ENCODE measurements at places on chromosomes 13 and 19.

GRCh38 chr13:113832205-113832604 is 31.7 kb downstream of the GAS6 start:
- DNase-seq: no peak

- no peak for DNase-seq
Observed at GRCh38 chr19:51480590-51480989, 2.3 kb downstream of the CEACAM18 start.

GRCh38 chr19:2774953-2775555 is 8.0 kb downstream of the SGTA start:
- no peak for DNase-seq

DNA sequence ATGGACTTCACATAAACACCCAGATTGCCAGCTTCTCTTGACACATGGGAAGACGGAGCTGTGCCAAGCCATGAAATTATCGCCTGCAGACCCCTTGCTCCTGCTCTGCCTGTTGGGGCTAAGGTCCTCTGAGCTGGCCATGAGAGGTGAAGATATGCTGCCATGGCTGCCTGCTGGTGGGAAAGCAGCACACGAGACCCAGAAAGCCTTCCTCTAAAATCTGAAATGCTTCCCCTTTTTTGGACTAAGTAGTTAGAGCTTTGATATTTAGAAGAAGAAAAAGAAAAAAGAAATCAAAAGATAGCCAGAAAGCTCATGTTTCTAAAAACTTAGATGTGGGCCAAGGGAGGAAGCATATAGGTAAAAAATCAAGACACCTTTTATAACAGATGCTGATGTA is 11.2 kb downstream of the WDFY2 start:
- DNase-seq: no peak

- no peak for DNase-seq
Observed at GRCh38 chr13:77535448-77535847, at the start of gene SCEL. Gene SCEL (plus strand): TSS chr13:77535706. CDS start chr13:77555876, 20,170 bp downstream.

DNA sequence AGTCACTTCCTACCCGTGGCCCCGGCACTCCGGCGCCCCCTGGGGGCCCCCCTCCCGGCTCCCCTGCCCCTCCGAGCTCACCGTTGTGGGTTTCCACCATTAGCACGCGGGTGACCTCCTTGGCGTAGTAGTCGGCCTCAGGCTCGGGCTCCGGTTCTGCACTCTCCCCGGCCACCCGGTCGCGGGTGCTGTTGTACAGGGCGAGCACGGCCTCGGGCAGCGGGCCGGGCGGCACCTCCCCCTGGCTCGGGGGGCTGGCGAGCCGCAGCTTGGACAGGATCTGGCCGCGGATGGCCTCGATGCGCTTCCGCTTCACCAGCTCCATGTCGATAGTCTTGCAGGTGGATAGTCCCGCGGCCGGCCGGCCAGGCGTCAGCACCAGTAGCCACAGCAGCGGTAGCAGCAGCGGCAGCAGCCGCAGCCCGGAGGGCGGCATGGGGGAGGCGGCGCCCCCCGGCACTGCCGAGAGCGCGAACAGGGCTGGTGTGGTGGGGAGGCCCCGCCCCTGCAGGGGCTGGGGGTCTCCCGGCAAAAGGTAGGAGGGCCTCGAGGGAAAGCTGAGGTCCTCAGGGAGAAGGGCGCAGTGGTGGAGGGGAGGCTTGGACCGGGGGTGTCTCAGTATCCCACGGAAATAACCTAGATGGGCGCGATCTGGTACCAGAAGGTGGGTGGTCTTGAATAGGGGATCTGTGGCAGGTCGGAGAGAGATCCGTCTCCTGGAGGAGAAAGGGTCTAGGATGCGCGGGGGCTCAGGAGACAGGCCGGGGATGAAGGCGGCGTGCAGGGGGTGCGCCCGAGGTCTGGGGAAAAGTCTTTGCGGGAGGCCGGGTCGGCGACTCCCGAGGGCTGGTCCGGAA is 885 bp downstream of the TGFB1 start:
- DNase-seq: no peak

DNA sequence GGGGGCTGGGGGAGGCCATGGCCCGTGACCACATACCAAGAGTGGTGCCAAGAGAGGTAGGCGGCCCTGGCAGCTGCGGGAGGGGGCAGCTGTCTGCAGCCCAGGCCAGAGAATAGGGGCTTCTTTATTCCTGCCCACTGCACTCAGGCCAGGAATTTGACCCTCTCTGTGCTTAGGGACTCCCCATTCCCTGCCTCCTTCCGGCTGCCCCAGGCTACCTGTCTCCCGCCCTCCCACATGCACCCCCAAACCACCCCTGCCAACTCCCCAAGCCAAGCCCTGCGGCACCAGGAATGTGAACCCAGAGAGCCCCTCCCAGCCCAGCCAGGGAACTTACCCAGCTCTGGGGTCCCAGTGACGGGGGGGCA is 687 bp downstream of the PLEKHA4 start:
- DNase-seq: no peak

GRCh38 chr13:62702502-62702901 is 1286.9 kb upstream of the PCDH20 start:
- no peak for DNase-seq

- no peak for DNase-seq
Observed at GRCh38 chr19:28596561-28597071, 616.3 kb downstream of the UQCRFS1 start.

GRCh38 chr19:8393871-8394250 is 3.7 kb downstream of the RAB11B start:
- no peak for DNase-seq

DNA sequence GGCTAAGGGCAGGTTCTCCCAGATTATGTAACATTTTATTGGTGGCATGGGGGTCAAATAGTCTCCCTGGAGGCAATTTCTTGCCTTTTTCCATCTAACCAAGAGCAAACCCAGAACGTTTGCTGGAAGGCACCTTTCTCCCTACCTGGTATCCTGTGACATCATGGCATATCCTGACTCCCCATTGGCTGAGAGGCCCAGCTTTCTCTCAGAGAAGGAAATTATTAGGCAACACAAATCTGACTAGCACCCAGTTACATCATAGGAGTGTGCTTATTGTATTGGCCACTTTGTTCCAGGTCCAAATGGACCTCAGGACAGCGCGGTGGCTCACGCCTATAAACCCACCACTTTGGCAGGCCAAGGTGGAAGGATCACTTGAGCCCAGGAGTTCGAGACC is 13.0 kb downstream of the NTN5 start:
- DNase-seq: no peak

DNA sequence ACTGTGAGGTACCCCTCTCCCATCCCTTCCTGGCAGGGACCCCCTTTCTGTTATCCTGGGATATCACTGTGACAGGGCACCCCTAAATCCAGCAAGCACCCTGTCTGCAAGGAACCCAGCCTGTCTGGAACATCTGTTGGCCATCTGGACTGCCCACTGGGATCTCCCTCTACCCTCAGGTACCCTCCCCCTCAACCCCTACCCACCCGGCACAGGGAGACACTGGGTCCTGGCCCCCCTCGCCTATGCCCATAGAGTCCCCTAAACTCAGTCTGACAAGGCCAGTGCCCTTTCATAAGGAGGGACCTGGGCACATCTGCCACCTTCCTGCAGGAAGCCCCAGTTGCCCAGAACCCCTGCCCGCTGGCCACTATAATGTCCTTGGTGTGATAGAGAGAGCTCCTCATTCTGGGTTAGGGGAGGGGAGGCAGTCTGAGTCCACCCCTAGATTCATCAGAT is 2.8 kb upstream of the SLC27A5 start:
- no peak for DNase-seq

DNA sequence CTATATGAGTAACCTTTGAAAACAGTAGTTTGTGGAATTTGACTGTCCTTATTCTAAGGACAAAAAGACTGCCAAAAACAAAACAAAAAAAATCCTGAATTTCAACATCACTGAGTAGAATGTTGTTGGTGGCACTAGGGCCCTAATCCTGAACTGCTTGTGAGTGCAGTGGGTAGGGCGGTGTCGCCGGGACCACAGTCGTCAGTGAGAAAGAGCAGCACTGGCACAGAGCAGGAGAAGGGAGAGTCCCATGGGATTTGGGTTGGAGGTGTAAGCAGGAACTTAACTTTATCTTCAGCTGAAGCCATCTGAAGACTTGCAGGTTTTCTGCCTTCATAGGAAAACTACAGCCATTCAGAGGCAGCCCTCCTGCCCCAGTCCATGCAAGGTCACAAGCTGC is 5.6 kb downstream of the PCID2 start:
- no peak for DNase-seq

GRCh38 chr19:45103156-45103507 is 10.2 kb downstream of the PPP1R37 start:
- DNase-seq: no peak

DNA sequence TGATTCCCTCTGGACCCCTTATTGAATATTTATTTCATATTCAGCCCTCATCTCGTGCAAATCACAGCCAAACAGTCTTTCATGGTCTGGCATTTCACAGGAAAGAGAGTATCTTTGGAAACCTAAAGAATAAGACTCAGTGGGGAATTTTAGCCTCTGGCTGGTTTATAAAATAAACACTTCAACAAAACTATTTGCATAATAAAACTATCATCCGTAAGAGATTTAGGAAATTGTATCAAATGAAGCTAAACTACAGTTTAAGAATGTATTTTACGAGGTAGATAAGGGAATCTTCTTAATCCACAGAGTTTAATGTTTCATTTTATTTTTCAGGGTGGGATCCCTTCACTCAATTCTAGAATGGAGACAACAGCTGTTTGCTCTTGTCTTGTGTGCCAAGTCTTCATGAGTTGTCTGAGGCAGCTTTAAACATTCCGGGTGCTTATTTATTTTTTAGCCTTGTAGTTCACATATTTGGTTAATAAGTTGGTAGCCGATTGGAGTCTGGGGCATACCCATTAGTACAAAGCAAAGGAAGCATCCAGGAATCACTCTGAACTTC is 634.4 kb upstream of the KLF12 start:
- no peak for DNase-seq

DNA sequence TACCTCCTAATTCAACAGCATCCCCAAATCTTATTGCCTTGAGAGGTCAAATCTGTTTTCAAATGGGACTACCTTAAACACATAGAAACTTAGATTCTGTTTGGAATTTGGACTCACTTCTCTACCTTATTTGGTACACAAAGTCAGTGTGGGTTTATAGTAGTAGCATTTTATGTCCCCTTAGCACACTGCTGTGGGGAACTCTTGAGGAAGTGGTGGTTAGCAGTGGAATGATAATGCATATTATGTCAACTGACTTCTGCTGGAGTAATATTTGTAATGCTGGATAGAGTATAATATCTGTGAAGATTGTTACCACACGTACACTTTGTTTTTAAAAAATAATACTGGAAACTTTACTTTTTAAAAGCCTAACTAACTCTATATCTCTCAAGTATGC is 386.3 kb downstream of the NDFIP2 start:
- DNase-seq: no peak

DNA sequence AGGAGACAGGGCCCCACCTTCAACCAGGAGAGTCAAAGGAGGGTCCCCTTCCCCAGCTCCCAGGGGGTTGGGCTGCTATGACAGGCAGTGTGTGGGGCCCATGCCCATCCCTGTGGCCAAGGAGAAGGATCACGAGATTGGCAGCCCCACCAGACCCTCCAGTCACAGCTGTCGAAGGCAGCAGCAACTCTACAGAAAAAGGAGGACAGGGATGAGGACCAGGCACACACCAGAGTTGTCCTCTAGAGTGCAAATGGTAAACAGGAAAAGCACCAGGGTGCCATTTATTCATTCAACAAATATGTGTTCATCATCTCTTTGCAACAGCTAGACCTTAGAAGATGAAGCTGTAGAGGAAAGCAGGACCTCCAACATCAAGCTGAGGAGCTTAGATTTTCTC is 4.1 kb downstream of the PTH2 start:
- DNase-seq: no peak

DNA sequence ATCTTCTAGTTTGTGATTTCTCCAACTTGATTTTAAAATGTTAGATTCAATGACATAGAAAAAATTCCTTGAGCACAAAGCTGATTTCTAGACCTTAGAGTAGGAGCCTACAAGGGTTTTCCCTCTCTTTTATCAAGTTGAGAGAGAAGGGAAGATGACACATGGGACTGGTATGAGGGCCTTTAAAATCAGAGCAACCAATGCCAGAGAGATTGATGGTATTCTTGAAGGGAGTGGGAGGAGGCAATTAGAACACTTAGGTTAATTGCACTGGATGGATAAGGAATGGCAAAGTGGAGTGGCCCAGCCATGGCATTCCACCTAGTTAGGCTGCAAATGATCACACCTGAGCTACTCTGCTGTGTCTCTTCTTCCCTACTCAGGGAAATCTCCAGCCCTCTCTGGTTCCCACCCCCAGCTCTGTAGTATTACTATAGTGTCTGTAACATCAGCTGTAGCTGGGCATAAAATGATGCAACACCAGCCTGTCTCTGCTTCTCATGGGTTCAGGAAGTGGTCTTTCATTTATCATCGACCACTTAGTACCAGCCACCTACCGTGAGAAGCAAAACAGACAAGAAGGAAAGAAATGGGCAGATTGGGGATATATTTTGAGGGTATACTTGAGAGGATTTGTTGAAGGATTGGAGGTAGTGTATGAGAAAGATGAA is 333.6 kb downstream of the DLEU7 start:
- no peak for DNase-seq

- no peak for DNase-seq
Observed at GRCh38 chr19:19421299-19421696, 15.8 kb downstream of the GATAD2A start.

- DNase-seq: no peak
Observed at GRCh38 chr13:21060338-21061028, 903 bp downstream of the LATS2 start.

DNA sequence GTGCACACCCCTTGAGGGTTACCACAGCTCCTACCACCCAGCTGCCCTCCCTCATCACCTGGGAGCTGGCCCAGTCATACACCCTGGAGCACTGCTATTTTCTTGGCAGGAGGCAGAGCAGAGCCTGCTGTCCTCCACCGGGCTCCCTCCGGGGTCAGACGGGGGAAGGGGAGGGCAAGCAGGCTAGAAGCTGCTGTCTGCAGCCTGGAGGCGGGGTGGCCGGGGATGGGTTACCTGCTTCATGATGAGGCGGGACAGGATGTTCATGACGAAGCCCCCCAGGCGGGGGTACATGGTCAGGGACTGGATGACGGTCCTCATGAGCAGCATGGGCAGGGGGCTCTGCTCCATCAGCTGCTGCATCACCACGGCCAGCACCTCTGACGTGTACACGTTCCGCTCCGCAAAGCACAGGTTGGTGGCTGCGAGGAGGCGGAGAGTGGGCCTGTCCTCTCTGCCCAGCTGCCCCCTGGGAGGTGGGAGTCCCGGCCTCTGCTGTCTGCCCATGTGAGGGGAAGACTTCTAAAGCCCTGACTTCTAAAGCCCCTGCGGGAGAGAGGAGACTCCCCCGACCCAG is 2.7 kb upstream of the RSPH6A start:
- DNase-seq: no peak

DNA sequence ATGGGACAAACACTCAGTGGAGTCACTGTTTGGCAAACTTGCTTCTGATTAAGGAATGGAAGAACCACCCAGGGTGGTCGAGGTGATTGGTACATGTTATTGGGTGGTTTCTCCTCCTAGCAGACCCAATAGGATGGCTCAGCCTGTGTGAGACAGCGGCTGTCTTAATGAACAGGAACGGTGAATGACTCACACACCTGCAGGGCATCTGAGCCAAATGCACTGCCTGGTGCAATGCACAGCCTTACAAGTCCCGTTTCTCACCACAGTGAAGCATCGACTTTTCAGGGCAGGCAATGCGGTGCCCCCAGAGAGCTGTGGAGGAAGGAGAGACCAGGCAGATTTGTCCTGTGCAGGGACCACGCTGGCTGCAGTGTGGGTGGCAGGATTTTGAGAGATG is 238.5 kb downstream of the FGF9 start:
- no peak for DNase-seq

- no peak for DNase-seq
Observed at GRCh38 chr19:13700621-13701020, 63.7 kb upstream of the MRI1 start.

GRCh38 chr13:51663973-51664957 is 80.0 kb downstream of the WDFY2 start:
- DNase-seq: no peak

GRCh38 chr19:1076951-1077350 is 10.0 kb downstream of the ARHGAP45 start:
- DNase-seq: no peak

All from BJ (cell line).